ENCODE measurements at places on chromosomes 2 and 18.
A peak's percentile ranks its signal among the peaks of the same experiment; 100 is the strongest.

DNA sequence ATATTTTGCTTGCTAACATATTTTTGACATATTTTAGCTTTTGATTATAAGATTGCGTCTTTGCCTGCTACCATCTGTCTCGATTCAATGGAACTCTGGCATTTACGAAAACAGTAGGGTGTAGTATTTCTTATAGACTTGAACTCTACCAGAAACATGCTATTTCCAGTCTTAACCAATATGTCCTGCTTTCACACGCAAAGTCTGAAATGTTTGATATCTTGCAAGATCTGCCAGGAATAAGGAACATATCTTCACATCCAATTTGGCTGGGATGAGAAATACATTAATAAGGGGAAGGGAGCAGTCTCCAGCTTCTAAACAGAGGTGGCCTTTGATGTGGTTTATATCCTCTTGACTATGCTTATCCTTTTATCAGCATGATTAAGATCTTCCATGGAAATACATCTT, 299.4 kb downstream of the ZNF521 start:
- DNase-seq: no peak

- DNase-seq: no peak
Observed at GRCh38 chr18:75264926-75265597, 54.5 kb downstream of the TSHZ1 start.

GRCh38 chr18:63205791-63206252, 113.7 kb downstream of the BCL2 start:
- DNase-seq: no peak

DNA sequence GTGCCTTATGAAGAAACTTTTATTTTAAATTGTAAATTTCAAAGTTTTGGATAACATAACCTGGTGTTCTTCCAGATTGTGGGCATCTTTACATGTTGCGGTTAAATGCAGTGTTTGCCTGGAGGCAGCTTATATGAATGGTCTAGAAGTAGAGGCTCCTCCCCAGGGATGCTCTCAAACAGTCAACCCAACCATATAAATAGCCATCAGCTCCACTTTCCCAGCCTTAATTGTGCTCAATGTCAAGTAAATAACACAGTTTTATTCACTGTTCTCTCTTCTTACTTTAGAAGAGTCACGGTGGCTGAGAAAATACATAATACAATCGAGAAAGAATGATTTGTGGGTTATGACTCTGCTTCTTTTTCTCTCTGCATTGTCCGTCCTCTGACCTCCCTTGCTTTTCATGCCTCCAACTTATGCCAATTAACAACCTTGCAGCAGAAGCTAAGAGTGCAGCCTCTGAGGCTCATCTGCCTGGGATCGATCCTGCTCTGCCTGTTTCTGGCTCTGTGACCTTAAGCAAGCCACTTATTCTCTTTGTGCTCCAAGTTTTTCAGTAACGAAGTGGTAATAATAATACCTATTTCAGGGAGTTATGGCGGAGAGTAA, 100.3 kb downstream of the DAW1 start:
- DNase-seq: no peak

GRCh38 chr2:120552800-120553481, 182.7 kb upstream of the GLI2 start:
- peak; percentile 53 for DNase-seq

DNA sequence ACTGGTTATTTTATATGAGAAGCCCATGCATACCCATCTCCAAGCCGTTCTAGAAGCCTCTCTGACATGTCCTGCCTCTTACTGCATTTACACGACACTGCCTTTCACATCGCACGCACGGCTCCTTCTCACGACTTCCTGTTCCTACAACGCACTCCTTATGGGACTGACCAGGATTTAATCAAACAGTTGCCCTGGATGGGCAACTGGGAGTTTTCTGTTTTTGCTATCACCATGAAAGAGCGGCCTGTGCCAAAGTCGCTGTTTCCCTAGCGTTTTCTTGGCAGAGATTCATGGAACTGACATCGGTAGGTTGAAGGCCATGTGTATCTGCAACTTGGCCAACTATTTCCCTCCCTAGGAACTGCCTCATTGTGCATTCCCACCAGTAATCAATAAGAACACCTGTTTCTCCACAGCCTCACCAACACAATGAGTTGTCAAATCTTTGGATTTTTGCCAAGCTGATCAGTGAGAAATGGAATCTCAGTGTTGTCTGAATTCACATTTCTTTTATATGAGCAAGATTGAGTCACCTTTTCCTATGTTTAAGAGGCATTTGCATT, 97.2 kb upstream of the OTOS start:
- no peak for DNase-seq

GRCh38 chr18:71223486-71223885, 934.6 kb downstream of the SOCS6 start:
- no peak for DNase-seq

GRCh38 chr18:24268784-24269550, 128.7 kb downstream of the OSBPL1A start:
- no peak for DNase-seq

- DNase-seq: no peak
Observed at GRCh38 chr2:42614838-42615237, 46.4 kb downstream of the MTA3 start.

- DNase-seq: no peak
Observed at GRCh38 chr2:25838152-25838756, 40.0 kb downstream of the ASXL2 start.

DNA sequence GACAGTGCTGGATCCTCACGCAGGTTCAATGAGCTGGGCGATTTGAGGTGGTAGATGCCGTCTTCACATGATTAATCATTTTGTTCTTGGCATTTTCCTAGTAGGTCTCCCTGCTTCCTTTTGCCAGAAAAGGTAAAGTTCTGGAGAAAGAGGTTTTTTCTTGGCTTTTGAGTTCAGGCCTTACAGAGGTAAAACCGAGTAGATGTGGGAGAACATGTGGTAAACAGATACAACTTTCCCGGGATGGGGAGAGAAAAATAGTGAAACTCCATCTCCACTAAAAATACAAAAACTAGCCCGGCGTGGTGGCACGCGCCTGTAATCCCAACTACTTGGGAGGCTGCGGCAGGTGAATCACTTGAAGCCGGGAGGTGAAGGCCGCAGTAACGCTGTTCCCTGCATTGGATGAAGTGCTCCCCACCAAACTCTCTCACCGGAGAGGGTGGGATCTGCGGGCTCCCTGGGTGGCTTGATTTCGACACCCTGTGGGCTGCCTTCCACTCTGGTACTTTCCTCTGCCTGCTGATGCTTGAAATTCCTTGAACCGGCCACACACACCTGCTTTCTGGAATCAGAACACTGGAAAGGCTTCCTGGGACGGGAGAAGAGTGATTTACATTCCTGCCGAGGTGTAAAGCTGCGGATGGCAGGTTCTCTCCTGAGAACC, 88.8 kb downstream of the ACTR3 start:
- DNase-seq: no peak

GRCh38 chr2:216283038-216283900, 89.0 kb downstream of the MARCHF4 start:
- DNase-seq: no peak

DNA sequence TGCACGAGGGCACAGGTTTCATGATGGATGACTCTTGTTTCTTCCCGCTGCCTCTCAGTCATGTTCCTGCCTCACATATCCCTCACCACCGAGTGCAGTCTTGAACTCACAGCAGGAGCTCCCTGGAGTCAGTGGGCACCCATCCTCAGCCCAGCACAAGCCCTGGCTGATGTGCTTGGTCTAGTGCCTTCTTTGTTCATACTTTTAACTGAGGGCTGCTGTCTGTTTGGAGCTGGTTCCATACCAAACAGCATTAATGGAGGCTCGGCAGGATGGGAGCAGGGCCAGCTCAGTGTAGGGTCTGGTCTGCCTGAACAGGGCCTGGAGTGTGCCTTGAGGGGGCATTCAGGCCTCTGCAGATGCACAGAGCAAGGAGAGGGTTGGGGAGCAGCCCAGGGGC, 54.5 kb upstream of the GLI2 start:
- DNase-seq: no peak

- DNase-seq: no peak
Observed at GRCh38 chr18:12239431-12239830, 14.7 kb upstream of the CIDEA start.

DNA sequence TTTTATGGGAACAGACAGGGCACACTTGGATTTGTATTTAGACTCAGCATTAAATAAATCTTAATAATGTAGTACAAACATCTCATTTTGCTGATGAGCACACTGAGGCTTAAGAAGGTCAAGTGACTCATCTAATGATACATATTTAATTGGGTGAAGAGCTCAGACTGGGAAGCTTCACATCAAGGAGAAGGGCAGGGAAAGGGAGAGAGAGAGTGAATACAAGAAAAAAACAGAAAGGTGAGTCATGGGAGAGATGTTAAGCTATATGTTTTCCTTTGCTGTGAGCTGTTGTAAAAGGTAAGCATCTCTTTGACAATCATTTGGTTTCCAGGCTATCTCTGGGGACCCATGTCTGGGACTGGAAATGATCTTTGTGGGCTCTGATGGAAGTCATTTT, 277.8 kb downstream of the SETBP1 start:
- no peak for DNase-seq

DNA sequence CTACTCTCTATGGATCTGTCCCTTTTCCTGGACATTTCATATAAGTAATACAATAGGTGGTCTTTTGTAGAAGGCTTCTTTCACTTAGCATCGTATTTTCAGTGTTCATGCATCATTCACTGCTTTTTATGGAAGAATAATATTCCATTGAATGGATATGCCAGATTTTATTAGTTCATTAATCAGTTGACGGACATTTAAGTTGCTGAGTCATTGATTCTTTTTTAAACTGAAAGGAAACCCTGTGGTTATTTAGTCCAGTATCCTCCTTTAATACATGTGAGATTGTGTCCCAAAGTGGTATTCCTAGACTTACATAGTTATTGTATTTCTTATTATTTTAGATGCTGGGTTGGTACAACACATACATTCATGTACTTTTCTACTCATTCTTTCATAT, 162.1 kb upstream of the UNC80 start:
- DNase-seq: no peak

DNA sequence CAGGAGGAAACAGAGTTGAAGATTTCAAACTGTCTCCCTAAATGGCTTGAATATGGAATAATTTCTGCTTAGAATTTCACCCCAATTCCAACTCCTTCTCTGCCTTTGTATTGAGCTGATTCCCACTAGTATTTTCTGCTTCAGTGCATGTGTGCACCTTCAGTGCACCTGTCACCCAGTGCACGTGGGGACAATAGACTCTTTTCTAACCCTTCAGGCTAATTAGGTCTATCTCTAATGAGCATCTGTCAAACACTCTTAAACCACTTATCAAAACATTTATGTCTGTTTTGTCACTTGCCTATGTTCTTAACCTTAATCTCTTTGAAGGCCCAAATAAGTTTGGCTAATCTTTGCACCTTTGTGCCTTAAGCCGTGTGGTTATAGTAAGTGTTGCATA, 232.0 kb upstream of the NETO1 start:
- DNase-seq: no peak
